Ascending aorta (tissue), 2 donors: ENCODE measurements at places on chromosomes 16 and 17.
A peak's percentile ranks its signal among the peaks of the same experiment; 100 is the strongest.

DNA sequence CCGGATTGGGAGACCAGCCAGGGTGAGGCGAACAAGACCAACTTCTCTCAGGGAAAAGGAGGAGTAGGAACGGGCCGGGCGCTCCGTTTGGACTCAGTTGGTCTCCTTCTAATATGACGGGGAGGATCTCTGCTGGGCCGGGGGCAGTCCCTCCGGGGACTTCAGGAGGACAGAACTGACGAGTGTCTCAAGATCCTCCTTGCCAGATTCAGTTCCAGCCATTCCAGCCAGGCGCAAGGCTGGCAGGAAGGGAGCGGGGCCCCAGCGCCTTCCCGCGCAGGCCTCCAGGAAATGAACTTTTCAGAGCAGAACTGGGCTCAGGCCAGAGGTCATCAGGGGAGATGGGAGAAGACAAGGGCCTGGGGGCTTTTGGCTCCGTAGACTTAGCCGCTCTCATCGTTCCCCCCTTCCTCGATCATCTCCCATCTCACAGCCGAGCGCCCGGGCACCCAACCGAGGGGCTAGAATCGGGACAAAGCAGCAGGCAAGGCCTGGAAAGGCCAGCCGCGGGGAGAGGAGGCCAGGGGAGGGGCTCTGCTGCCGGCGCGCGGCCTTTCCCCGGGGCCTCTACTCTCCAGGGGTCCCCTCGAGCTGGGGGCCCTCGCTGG is 1.6 kb downstream of the ZNF423 start:
- no peak for DNase-seq

GRCh38 chr17:61408151-61409041 is 8.8 kb downstream of the TBX2 start:
- DNase-seq: peak; percentile 60

DNA sequence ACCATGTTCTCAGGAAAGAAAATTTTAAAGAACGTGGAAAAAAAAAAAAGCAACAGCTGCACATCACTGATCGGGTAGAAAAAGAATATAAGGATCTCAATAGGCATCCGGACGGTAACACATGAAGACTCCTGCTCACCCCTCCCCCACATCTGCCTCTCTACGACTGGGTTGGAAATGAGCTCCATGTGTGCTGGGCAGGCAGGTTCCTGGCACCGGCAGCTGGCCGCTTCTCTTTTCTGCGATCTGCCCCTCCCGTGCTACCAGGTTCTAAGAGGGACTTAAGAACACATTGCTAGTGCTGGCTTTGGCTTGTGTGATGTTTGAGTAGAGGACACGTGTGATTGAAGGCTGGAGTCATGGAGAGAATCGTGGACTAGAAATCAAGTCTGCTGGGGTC is 115.5 kb downstream of the AATF start:
- no peak for DNase-seq

DNA sequence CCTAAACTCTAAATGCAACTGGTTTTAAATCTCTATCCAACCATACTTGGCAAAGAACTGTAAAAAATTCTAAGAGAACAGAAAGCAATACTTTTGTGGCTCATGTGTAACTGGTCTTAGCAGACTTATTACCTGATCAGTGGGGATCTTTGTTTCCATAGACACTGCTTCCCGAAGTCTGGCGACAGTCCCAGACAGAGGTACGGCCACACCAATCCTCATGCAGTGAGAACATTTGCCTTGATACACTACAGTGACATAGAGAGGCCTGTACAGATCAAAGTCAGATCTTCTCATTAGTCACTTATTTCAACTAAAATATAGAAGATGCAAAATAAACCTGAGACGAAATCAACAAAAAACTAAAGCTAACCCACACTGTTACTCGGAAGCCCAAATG is 43.9 kb downstream of the USP31 start:
- DNase-seq: no peak

GRCh38 chr16:54936979-54937670 is 6.5 kb downstream of the IRX5 start:
- no peak for DNase-seq
